ENCODE measurements at places on chromosomes 11 and 22. TPM values are rescaled to one million over a fixed set of nuclear protein-coding genes. Genes with fewer than 3 reads are reported as not detected.

Gene C22orf31
- not detected for total RNA-seq

Gene TMEM86A
- 4.2 TPM for total RNA-seq

Gene NPTXR
- total RNA-seq = 0.94 TPM

Gene WDR74
- 143 TPM for total RNA-seq

Gene MS4A7
- total RNA-seq = 28.7 TPM

Gene TMEM191C
- 2.1 TPM for total RNA-seq

Gene DENND6B
- 1.0 TPM for total RNA-seq

Gene SCGB1D2
- total RNA-seq = not detected
